ENCODE measurements at places on chromosomes 7 and 10.

DNA sequence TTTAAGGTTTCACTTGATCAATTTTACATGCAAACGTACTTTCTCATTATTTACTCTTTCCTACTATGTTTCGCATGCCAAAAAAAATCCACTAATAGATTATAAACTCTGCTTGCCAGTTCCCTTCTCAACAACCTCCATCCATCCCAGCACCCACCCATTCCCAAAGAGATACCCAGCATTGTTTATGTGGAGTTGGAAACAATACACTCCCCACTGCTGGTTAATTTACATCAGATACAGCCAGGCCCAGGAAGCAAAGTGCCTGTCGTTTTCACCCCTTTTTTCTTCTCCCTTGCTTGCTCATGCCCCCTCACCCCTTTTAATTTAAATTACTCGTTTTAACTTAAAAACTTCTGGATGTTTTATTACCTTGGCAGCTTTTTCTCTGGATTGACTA lies 59.9 kb downstream of the HIBADH start:
- DNase-seq, result no peak

DNA sequence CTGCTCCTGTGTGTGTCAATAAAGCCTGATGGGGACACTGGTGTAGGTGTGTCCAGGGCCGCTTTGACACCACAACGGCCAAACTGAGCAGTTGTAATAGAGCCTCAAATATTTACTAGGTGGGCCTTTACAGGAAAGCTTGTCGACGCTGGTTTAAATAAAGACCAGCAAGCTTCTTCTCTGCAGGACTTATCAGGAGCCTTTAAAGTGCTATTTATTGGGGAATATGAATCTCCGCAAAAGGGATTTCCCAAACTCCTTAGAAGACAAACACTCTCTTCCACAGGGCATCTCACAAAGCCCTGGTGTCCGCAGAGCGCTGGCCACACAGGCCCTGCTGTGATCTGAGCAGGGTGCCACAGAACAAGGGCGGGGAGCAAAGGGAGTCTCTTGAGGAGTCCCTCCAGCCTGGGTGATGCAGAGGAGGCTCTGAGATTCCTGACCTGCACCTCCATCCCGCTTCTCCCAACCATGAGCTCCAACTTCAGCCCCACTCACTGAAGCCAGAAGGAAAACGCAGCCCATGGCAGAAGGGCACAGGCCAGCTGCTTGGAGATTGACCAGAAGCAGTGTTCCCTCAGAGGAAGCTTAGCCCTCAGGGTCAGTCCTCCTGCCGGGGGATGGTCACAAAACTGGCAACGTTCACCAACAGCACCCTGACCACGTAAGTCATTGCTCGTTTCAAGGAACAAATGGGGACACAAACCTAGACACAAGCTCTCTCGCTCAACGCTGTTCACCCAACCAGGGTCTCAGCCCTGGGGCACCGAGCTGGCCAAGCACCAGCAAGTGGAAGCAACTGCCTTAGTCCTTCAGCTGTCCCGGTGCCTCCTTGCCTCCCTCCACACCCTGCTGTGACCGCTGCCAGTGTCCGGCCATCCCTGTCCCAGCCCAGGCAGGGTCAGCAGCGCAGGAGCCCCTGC lies 129.5 kb downstream of the OAT start:
- no peak for DNase-seq

- DNase-seq, result no peak
Measured at GRCh38 chr10:25842146-25842545, 91.9 kb upstream of the MYO3A start.

DNA sequence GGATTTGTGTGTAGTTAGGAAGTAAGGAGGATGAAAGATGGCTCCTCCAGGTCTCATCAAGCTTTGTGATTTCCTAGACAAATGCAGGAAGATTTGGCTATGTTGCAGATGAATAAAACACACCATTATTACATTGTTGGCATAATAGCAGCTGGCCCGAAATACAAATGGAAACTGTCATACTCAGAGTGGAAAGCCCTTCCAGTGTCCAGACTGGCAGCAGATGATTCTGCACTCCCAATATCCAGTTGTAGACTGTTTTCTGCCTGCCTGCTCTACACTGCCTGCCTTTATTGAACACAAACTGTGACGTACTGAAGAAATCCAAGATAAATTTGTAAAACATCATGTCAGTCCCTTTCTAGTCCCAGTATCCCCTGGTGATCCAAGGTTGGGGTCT lies 99.7 kb upstream of the FZD1 start:
- DNase-seq, result no peak

DNA sequence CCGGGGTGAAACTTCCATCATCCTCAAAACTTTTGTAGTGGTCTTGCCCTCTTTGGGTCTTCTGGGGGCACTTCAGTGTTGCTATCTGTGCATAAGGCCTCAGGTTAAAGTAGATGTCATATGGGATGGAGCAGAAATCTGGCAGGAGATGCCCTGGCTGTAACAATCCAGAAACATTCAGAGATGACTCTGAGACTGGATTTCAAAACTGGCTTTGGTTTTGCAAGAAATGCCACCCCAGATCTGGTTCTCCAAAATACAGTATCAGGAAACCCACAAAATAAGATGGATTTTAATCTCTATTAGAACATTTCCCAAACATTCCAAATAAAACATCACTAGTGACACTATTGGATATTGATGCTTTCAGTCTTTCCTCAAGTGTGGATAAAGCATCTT lies 191.5 kb downstream of the REEP3 start:
- DNase-seq, result no peak

- no peak for DNase-seq
Measured at GRCh38 chr7:131505636-131506557, 50.5 kb downstream of the PODXL start.

GRCh38 chr10:99057936-99058690 lies 177.5 kb downstream of the HPSE2 start:
- DNase-seq, result no peak

GRCh38 chr7:135253851-135254771 lies 20.5 kb downstream of the STRA8 start:
- no peak for DNase-seq

DNA sequence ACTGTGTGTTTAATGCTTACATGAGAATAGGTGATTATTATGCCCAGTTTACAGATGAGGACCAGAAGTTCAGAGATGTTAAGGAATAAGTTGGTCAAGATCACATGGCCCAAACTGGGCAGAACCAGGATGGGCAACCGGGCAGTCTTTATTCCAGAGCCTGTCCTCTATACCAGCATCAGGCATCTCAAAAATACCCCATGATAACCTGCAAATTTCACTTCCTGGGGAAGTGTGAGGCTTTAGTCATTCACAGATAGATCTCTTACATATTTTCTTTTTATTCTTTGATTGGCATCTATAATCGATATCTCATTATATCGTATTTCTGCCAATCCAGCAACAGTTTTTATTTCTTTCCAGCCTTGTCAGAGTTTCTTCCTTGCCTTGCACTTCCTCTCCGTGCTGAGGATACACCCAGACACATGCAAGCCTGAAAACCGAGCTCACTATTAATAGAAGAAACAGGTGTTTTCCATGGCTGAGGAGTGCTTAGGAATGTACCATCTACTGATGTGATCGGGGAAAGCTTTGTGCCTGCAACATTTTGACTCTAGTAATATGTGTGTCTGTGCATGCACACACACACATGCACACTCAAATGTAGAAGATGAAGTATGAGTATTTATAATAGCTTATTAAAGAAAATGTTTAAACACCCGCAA lies 82.4 kb downstream of the CREM start:
- DNase-seq, result no peak

GRCh38 chr7:105916603-105917002 lies 40.2 kb upstream of the ATXN7L1 start:
- DNase-seq, result no peak

GRCh38 chr7:130189343-130189742 lies 15.9 kb downstream of the TMEM209 start:
- no peak for DNase-seq

GRCh38 chr7:108079648-108080591 lies 50.2 kb downstream of the LAMB4 start:
- no peak for DNase-seq

GRCh38 chr7:142961595-142961972 lies 579 bp downstream of the KEL start:
- no peak for DNase-seq

GRCh38 chr7:32037650-32038198 lies 32.5 kb downstream of the PDE1C start:
- DNase-seq, result no peak

DNA sequence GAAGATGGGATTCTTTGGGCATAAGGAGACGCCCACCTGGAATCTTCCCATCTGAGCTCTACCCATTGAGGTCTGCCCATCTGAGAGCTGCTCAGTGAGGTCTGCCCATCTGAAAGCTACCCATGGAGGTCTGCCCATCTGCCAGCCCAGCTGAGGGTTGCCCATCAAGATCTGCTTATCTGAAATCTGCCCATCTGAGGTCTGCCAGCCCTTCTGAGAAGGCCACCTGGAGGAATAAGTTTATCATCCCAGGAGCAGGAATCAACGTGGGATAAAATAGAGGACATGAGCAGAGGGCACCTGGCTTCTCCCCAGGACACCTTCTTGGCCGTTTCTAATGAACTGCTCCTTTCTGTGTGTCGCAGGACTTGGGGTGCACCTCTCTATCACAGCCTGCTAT lies 35.3 kb upstream of the PDZD8 start:
- no peak for DNase-seq

DNA sequence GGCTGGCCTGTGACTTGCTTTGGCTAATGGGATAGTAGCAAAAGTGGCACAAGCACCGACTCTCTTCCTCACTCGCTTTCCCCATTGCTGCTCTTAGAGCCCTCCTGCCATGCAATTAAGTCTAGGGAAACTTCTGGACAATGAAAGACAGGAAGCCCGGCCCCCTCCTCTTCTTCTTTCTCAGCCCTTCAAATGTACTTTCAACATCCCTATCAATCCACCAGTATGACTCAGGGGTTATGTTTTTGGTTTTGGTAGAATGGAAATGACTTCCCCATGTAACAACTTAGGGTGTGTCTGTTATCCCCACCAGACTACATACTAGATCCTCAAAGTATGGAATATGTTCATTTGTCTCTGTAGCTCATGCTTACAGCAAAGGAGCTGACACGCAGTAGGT lies 139.0 kb upstream of the GDF10 start:
- DNase-seq, result no peak

GRCh38 chr7:4147926-4148620 lies 534.0 kb upstream of the FOXK1 start:
- DNase-seq, result no peak

GRCh38 chr7:8640671-8641070 lies 207.3 kb downstream of the NXPH1 start:
- DNase-seq, result no peak

DNA sequence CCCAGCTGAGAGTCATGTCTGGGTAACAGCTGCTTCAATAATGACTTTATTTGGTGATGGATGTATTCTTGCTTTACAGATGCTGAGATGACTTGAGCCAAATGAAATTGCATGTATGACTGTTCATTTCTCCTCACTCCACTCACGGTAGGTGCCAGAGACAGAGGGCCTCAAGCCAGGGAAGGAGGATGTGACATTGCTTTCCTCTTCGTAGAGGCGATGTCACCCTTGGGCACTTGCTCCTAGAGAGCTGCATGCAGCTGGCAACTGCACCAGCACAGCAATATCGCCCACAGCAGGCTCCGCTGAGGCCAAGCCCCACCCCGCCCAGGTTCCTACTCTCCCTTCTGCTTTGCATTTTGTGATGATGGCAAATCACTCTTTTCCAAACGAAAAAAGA lies 116.6 kb upstream of the AOAH start:
- no peak for DNase-seq

GRCh38 chr10:30088178-30088577 lies 28.8 kb upstream of the JCAD start:
- no peak for DNase-seq

DNA sequence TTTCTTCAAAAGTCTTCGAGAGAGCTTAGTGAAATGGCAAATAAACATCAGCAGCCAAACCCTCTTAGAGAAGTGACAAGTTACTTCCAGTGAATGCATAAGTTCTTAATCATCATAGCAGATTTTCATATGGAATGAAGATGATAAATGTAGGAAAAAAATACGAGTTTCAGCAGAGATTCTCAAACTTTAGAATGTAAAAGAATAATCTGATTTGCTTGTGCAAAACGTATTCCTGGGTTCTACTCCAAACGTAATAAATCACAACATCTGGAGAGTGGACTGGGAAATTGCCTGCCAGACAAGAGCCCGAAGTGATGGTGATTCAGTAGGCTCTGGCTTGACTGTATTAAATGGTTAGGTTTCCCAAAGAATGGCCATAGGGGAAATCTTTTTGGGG lies 62.2 kb downstream of the AKR1E2 start:
- no peak for DNase-seq

DNA sequence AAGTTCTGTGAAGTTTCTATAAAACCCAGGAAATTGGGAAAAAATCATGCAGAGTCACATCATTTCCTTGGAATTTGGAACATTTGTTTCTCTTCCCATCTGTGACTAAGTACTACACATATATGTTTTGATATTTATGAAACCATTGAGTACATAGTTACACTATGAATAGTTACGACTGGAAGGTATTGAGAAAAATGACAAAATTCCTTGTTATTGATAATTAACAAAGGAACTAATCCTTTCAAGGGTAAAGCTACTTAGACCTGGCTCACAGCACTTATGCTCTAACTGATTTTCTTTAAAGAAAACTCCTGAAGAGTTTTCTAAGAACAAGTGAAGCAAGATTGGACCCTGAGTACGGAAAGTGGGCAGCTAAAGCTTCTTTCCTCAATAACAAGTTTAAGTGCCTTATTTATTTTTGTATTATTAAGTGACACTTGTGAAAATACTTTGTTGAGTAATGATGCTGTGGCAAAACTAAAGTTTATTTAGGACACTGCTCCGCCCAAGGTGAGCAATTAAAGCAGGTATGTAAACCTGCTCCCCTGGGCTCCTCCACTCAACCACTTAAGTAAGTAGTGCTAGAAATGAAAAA lies 12.0 kb upstream of the GLCCI1 start:
- no peak for DNase-seq

GRCh38 chr7:78924581-78924980 lies 528.9 kb downstream of the MAGI2 start:
- no peak for DNase-seq

DNA sequence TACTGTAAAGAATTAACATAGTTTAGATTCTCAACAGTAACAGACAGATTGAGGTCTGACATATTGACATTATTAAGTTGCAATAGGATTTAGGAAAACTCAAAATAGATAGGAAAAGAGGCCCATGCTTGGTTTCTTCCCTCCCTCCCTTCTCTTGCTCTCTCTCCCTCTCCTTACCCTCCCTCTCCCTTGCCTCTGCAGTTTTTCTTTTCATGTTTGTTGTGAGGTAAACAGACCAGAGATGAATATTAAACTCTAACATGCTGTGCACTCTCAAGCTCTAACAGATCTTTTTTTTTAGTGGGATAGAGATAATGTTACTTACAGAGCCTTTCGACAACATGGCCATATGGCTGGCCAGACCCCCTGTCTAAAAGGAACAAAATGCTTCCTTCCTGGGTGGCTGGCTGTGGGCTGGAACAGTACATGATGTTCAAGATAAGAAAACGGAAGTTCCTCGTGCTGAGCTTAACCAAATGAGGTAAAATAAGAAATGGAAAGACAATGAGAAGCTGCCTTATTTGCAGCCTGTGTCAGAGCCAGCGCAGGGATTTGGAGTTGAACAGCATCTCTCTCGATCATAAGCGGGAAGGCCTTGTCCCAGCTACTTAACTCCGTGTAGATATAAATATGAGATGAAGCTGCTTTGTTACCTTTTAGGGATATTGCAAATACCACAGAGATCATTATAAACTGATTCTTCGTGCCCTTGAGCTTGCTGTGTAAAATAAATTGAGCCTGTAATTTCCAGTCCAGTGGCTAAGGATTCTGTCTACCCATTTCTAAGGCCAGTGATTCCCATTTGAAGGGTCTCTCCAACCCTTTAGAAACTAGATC lies 391.9 kb upstream of the NPVF start:
- DNase-seq, result no peak

GRCh38 chr10:19889256-19889655 lies 73.0 kb downstream of the PLXDC2 start:
- DNase-seq, result no peak
